ENCODE measurements at places on chromosomes 5 and 9. TPM values are rescaled to one million over a fixed set of nuclear protein-coding genes. Genes with fewer than 3 reads are reported as not detected.

GRCh38 chr9:100014846-100015245 lies 84.0 kb downstream of the ERP44 start:
- H3K4me3 ChIP-seq: no peak overlapping the region
- H3K4me1 ChIP-seq: no peaks in the 10 kb centered on the region
- DNase-seq: no peak
- no peak overlapping the region for H3K27ac ChIP-seq

Gene MSX2
- not detected for polyA plus RNA-seq

- no peak overlapping the region for H3K27ac ChIP-seq
- no peak overlapping the region for H3K4me3 ChIP-seq
- H3K36me3 ChIP-seq: no peaks in the 10 kb centered on the region
- H3K4me1 ChIP-seq: no peaks in the 10 kb centered on the region
- no peaks in the 10 kb centered on the region for H3K27me3 ChIP-seq
These were observed 201.1 kb downstream of the IRX1 start for GRCh38 chr5:3796736-3797135.

Gene CNTLN
- polyA plus RNA-seq: not detected

Gene FAM78A
- 5.5 TPM for polyA plus RNA-seq

DNA sequence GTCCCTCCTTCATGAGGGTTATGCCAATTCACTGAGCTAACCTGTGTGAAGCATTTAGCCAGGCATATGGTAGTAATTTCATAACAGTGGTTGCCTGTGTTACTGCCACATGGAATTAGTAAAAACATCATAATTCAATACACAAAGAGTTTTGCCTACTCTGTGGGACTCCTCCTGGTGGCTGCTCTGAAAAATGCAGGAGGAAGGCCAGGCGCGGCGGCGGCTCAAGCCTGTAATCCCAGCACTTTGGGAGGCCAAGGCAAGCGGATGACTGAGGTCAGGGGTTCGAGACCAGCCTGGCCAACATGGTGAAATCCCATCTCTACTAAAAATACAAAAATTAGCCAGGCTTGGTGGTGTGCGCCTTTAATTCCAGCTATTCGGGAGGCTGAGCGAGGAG lies 547.3 kb downstream of the CDK5RAP2 start:
- H3K4me1 ChIP-seq: no peaks in the 10 kb centered on the region
- no peak for DNase-seq
- H3K36me3 ChIP-seq: no peaks in the 10 kb centered on the region
- H3K27ac ChIP-seq: no peak overlapping the region
- H3K27me3 ChIP-seq: no peaks in the 10 kb centered on the region

Gene SLC34A3
- not detected for polyA plus RNA-seq

DNA sequence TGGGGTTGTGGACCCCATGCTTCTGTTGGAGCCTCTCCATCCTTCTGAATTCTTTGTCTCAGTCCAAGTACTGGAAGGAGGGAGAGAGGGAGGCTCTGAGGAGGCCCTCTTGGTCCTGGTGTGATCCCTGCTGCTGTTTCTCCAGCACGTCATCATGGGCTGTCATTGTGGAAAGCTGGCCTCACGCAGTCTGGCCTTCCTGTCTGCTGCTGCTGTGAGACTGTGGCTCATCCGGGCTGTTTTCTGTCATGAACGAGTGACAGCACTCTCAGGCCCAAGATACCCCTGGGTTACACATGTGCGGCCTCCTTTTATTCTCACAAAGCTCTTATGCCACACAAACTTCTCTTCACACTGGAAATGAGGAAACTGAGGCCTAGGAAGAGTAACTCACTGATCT lies 499.3 kb downstream of the CCDC171 start:
- H3K27me3 ChIP-seq: no peaks in the 10 kb centered on the region
- H3K27ac ChIP-seq: no peak overlapping the region
- no peaks in the 10 kb centered on the region for H3K36me3 ChIP-seq
- H3K4me1 ChIP-seq: no peaks in the 10 kb centered on the region

DNA sequence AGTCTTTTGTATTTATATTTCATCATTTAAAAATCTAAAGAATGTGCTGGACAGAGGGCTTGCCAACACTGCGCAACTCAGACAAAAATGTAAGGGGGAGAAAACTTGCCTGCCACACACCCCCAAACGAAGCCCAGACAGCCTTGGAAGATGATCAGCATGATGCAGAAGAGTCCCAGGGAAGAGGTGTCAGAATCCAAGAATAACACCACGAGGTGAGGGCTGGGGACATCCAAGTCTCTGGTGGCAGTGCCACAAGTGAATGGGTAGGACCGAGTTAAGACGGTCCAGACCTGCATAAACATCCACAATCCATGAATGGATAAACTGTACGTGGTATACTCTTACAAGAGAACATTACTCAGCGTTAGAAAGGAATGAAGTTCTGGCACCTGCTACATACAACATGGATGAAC lies 10.4 kb downstream of the EPB41L4B start:
- H3K36me3 ChIP-seq: no peaks in the 10 kb centered on the region
- no peak for DNase-seq
- no peak overlapping the region for H3K4me3 ChIP-seq
- H3K27me3 ChIP-seq: no peaks in the 10 kb centered on the region
- H3K27ac ChIP-seq: no peak overlapping the region

Gene NR5A1
- polyA plus RNA-seq: not detected

- H3K27me3 ChIP-seq: no peaks in the 10 kb centered on the region
- peak; percentile 88 for DNase-seq
- peaks cover 87% of the 10 kb centered on the region for H3K4me1 ChIP-seq
- peak overlapping the region; percentile 14 for H3K4me3 ChIP-seq
- H3K36me3 ChIP-seq: peaks cover 5% of the 10 kb centered on the region
These were observed 18.3 kb upstream of the PHYHD1 start for GRCh38 chr9:128902351-128903078.

DNA sequence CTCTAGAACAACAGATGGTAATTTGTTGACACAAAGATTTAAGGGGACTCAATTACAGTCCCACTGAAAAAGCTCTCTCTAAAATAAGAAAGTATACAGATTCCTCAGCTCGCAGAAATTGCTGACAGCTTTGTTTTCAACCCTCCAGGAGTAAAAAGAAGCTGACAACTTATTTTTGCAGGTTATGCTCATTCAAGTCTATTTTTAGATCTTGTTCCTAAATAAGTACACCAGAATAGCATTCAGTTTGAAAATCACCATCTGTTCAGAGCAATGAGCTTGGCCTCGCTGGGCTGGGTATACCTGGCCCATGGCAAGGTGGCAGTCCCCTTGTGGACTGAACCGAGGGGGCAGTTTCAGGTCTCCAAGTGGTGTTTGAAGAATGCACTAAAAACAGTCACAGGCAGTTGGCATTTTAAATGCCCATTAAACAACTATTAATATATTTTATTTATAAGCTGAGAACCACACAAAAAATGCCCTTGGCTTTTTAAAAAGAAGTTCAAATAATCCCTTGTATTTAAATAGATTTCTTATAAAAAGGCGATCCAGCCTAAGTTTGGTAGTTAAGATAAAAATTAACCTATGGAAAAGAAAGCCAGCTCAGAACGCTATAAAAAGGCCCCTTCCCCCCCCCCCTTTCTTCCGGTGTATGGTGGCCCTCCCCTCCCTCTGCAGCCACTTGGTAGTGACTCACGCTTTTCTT lies 169.2 kb downstream of the AUH start:
- no peak overlapping the region for H3K27ac ChIP-seq
- no peaks in the 10 kb centered on the region for H3K27me3 ChIP-seq
- H3K36me3 ChIP-seq: no peaks in the 10 kb centered on the region
- H3K4me1 ChIP-seq: peaks cover 30% of the 10 kb centered on the region

DNA sequence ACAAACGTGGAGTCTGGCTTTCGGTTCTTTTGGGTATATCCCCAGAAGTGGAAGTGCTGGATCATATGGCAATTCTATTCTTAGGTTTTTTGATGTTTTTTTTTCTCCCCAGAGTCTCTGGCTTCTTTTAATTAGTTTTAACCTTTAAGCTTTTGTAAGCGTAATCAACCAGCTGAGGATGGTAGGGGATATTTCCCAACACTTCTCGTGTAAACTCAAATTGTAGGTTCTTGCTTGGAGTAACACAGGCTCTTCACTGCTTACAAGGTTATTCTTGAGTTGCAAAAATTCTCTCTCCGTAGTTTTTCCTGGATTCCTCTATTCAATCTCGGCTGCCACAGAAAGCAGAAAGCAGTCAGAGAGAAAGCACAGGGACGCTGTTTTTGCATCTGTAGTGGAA lies 11.9 kb downstream of the LAMC3 start:
- H3K27me3 ChIP-seq: peaks cover 4% of the 10 kb centered on the region
- no peak overlapping the region for H3K4me3 ChIP-seq
- H3K4me1 ChIP-seq: no peaks in the 10 kb centered on the region
- no peak overlapping the region for H3K27ac ChIP-seq

DNA sequence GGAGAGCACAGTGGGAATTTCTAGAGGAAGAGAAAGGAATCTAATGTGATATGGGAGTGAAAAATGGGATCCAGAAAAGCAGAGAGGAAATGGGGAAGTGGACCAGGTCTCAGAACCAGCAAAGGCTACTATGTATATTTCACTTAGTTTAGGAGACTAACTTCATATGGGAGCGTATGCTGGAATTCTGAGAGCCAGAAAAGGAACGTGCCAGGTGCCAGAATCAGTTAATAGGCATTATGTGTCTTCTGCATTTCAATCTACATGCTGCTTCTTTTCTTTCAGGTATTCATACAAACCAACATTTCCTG lies 28.5 kb upstream of the IFNA14 start:
- no peaks in the 10 kb centered on the region for H3K36me3 ChIP-seq
- no peak overlapping the region for H3K27ac ChIP-seq
- H3K4me1 ChIP-seq: no peaks in the 10 kb centered on the region
- no peak overlapping the region for H3K4me3 ChIP-seq
- no peak for DNase-seq
- H3K27me3 ChIP-seq: no peaks in the 10 kb centered on the region

Gene PRRC1
- polyA plus RNA-seq: 38.7 TPM

- peak overlapping the region; percentile 76 for H3K27ac ChIP-seq
- peak overlapping the region; percentile 73 for H3K4me3 ChIP-seq
- peak; percentile 10 for DNase-seq
These were observed 368 bp downstream of the SURF1 start for GRCh38 chr9:133355881-133356357.

Gene DDX4
- not detected for polyA plus RNA-seq

GRCh38 chr5:66363097-66363496 lies 219.0 kb downstream of the SREK1 start:
- H3K27ac ChIP-seq: no peak overlapping the region
- H3K27me3 ChIP-seq: no peaks in the 10 kb centered on the region
- H3K36me3 ChIP-seq: no peaks in the 10 kb centered on the region
- no peak overlapping the region for H3K4me3 ChIP-seq

Gene CCDC192
- not detected for polyA plus RNA-seq

DNA sequence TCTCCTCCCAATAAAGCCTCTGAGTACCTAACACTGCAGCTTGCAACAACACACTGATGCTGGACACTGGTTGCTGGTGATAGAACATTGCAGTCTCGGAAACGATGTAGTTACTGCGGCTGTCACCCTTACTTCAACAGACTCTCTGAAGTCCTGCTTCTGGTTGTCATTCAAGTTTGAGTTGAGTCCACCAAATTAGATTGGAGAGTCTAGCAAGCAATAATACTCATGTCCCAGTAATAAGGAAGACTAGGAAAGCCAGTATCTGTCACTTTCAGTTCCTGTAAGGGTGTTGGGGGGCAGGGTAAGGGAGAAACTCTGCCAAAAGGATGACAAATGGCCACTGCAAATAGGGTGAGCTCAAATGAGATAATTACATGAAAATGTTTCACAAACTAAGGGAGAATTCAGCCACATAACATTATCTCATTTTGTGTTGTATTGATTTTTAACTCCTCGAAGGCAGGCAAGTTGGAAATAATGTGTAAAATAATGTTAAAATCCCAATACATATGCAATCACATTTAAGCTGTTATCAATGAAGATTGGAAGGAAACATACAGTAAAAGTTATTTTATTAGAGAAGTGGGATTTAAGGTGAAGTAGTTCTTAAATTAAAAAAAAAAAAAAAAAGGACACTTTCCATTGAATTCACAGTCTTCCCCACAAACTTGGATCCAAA lies 849 bp upstream of the IFT74 start:
- DNase-seq: no peak
- peaks cover 20% of the 10 kb centered on the region for H3K4me1 ChIP-seq
- peak overlapping the region; percentile 83 for H3K27ac ChIP-seq

GRCh38 chr9:34993502-34994259 lies 4.1 kb downstream of the DNAJB5 start:
- H3K4me3 ChIP-seq: no peak overlapping the region
- peaks cover 6% of the 10 kb centered on the region for H3K4me1 ChIP-seq
- no peak overlapping the region for H3K27ac ChIP-seq
- no peaks in the 10 kb centered on the region for H3K36me3 ChIP-seq
- no peak for DNase-seq

- no peaks in the 10 kb centered on the region for H3K4me1 ChIP-seq
- no peak overlapping the region for H3K27ac ChIP-seq
- DNase-seq: no peak
- no peaks in the 10 kb centered on the region for H3K36me3 ChIP-seq
- no peak overlapping the region for H3K4me3 ChIP-seq
These were observed 68.8 kb upstream of the ICE1 start for GRCh38 chr5:5353681-5354080.

GRCh38 chr9:73095425-73095824 lies 56.2 kb upstream of the ANXA1 start:
- H3K4me1 ChIP-seq: peaks cover 10% of the 10 kb centered on the region
- no peak for DNase-seq
- no peaks in the 10 kb centered on the region for H3K36me3 ChIP-seq
- H3K27me3 ChIP-seq: no peaks in the 10 kb centered on the region

DNA sequence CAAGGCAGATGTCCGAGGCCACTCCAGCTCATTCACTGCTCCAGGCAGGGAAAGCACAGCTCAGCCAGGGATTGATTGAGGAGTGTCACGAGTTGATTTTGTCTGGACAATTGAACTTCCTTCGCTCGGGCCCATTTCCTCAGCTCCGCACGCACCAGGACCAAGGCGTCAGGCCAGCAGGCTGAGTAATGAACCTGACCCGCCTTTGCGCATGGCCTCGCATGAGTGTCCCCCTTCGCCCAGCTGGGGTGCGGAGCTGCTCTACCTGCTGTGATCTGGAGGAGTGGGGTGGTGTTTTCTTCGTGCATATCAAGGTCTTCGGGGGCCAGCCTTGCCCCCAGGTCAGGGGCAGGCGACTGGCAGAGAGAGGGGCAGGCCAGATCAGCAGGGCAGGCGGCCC lies 44.0 kb downstream of the VAV2 start:
- H3K27ac ChIP-seq: no peak overlapping the region
- no peak overlapping the region for H3K4me3 ChIP-seq
- H3K36me3 ChIP-seq: no peaks in the 10 kb centered on the region
- no peaks in the 10 kb centered on the region for H3K27me3 ChIP-seq

Gene FOXD4L6
- polyA plus RNA-seq: not detected

GRCh38 chr9:129131300-129132145 lies 20.3 kb downstream of the PTPA start:
- DNase-seq: peak; percentile 81
- H3K36me3 ChIP-seq: peaks cover 17% of the 10 kb centered on the region
- H3K27ac ChIP-seq: no peak overlapping the region
- H3K27me3 ChIP-seq: no peaks in the 10 kb centered on the region
- H3K4me1 ChIP-seq: peaks cover 8% of the 10 kb centered on the region

DNA sequence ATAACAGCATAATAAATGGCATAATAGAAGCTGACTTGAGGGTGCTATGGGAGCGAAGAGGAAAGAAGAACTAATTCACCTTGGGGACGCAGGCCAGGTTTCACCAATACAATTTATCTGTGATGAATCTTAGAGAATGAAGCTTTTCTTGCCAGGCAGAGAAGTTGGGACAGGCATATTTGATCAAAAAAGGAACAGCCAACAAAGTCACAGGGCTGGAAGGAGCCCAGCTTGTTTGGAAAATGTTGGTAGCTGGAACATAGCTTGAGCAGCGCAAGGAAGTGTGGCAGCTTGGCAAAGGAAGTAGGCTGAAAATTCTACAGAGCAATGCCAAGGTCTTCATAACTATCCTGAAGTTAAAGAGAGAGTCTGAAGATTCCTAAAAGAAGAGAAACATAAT lies 181.5 kb upstream of the OR13F1 start:
- no peaks in the 10 kb centered on the region for H3K4me1 ChIP-seq
- no peak overlapping the region for H3K4me3 ChIP-seq
- no peak for DNase-seq
- H3K36me3 ChIP-seq: no peaks in the 10 kb centered on the region

Data from CD4-positive, alpha-beta memory T cell (primary cell).